NCI-H2227 treated with DMSO at 0.1 percent for 48 hours (cell line): ENCODE measurements at places on chromosomes 6 and 20.

GRCh38 chr20:63061771-63062100, 55.0 kb upstream of the BHLHE23 start:
- DNase-seq, result no peak

- DNase-seq, result no peak
Observed at GRCh38 chr6:160426136-160426535, 78.0 kb downstream of the SLC22A3 start.

- DNase-seq, result no peak
Observed at GRCh38 chr20:63889241-63890200, 5.4 kb upstream of the DNAJC5 start.

GRCh38 chr6:27234576-27234975, 12.9 kb upstream of the PRSS16 start:
- no peak for DNase-seq

DNA sequence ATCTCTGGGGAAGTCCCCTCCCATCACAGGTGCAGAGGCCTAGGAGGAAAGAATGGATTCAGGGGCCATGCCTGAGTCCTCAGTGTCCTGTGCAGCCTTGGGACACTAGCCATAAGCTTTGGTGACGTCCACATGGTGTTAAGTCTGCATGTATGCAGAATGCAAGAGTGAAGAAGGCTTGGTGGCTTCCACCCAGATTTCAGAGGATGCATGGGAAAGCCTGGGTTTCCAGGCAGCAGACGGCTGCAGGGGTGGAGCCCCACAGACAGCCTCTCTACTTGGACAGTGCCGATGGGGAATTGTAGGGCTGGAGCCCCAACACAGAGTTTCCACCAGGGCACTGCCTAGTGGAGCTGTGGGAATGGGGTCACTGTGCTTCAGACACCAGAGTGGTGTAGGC, 117.1 kb upstream of the NRN1 start:
- no peak for DNase-seq

DNA sequence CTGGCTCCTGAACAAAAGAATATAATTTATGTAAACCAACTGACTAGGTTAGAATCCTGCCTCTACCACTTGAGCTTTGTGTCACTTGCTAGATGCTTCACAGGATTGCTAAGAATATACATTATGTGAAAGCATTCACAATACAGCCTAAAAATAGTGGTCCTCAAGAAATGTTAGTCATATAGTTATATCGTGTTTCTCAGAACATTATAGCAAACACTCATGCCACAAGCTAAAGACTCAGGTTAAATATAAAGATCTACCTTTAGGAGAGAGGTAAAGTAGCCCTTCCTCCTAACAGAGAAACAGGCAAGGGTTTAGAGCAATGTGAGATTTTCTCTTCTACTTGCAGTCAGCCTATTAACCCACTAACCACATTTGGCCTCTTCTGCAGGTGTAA, 17.8 kb upstream of the ALDH8A1 start:
- DNase-seq, result no peak

DNA sequence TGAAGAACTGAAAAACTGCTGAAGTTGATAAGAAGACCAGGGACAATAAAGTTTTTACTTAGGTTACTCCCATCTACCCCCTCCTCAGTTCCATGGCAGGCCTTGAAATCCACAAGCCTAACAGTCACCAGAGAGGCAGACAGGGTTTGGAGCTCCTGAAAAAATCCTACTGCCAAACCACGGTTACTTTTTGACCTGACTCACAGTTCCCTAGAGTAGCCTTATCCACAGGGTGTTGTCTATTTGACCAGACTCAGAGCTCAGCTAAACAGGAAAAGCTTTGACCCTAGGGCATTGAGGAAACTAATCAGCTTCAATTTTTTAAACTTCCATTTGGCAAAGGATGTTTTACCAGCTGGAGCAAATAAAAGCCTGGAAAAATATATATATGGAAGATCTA, 257.7 kb upstream of the NT5E start:
- no peak for DNase-seq

DNA sequence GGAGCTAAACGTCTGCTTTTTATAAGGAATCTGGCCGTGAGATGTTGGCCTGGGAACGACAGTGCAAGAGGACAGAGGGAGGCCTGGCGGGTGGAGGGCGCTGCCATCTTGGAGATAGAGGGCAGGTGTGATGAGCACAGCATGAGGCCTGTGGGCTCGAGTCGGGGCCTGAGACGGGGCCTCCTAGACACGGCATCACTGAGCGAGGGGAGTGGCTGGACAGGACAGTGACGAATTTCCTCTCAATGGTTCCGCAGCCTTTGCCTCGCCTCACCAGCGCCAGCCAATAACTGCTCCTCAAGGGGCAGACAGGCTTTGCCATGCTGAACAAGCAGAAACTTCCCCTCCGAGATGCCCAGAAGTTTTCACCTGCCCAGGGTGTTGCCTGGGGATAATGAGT, 376.7 kb downstream of the THBS2 start:
- no peak for DNase-seq

- no peak for DNase-seq
Observed at GRCh38 chr6:42569102-42570028, 5.5 kb downstream of the UBR2 start.

DNA sequence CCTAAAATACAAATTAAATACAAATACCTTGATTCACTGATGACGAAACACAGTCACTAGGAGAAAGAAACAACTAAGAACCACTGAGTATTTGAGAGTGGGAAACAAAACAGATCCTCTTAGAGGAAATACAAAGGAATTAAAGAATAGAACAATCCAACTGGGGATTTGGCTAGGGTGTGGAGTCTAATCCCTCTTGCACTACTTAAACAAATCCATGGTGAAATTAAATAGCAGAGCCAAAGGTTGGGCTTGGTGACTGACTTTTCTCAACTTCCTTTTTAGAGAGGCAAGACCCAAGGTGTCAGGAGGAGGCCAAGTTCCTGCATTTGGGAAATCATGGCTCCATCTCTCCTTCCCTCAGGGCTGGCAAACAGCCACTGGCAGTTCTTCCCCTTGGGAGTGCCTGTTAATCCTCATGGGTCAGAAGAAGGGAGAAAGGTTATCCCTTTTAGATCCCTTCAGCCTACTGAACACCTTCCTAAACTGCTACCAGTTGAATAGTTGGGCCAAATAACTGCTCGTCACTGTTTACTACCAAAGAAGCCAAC, 101.2 kb upstream of the TRAF3IP2 start:
- no peak for DNase-seq

GRCh38 chr6:10736731-10737130, 10.9 kb upstream of the TMEM14B start:
- DNase-seq, result no peak

GRCh38 chr20:40718982-40719729, 30.1 kb upstream of the MAFB start:
- no peak for DNase-seq

GRCh38 chr6:37116326-37116725, 53.6 kb upstream of the PIM1 start:
- DNase-seq, result no peak

- no peak for DNase-seq
Observed at GRCh38 chr6:163098827-163099479, 315.6 kb upstream of the QKI start.
